ENCODE measurements at places on chromosomes 11 and 22. TPM values are rescaled to one million over a fixed set of nuclear protein-coding genes. Genes with fewer than 3 reads are reported as not detected.
A peak's percentile ranks its signal among the peaks of the same experiment; 100 is the strongest.

MAJIN gene
- total RNA-seq, result not detected

GAB4 gene
- total RNA-seq, result not detected

ACP2 gene
- 12.7 TPM for total RNA-seq

ACR gene
- 0.40 TPM for total RNA-seq

ROBO3 gene
- total RNA-seq, result 2.6 TPM

OR4C16 gene
- total RNA-seq, result not detected

OR10A2 gene
- not detected for total RNA-seq

PARVG gene
- total RNA-seq, result 2.1 TPM

SPECC1L gene
- 33.4 TPM for total RNA-seq

RIC3 gene
- 4.7 TPM for total RNA-seq

USP2 gene
- 2.8 TPM for total RNA-seq

GRCh38 chr22:21591695-21592094, 24.2 kb downstream of the UBE2L3 start:
- peak; percentile 70 for ATAC-seq

GRCh38 chr11:42772886-42773285, 538.9 kb upstream of the API5 start:
- no peak for ATAC-seq

DNA sequence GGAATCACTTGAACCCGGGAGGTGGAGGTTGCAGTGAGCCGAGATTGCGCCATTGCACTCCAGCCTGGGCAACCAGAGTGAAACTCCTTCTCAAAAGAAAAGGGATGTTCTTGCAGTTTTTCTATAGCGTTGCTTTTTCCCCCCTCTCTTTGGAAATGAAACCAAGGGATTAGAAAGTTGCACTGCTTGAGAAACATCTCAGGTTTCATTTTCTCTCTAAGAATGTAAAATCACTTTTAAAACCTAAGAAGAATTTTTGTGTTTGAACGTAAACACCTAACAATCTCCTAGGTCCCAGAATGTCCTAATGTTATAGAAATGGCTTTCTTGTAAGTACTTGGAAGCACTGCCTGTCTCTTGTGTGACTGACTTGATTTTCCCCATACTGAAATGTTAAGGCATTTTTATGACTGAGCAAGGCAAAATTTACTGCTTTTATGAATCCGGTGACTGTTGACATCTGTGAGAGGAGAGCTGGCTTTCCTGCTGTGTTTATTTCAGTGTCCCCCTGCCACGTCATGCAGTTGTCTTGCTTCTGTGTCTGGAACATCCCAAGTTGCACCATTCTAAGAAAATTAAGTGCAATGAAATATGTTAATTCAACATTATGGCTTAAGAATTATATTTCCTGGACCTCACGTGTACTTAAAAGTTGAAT, 37.7 kb downstream of the NF2 start:
- ATAC-seq, result no peak

DNA sequence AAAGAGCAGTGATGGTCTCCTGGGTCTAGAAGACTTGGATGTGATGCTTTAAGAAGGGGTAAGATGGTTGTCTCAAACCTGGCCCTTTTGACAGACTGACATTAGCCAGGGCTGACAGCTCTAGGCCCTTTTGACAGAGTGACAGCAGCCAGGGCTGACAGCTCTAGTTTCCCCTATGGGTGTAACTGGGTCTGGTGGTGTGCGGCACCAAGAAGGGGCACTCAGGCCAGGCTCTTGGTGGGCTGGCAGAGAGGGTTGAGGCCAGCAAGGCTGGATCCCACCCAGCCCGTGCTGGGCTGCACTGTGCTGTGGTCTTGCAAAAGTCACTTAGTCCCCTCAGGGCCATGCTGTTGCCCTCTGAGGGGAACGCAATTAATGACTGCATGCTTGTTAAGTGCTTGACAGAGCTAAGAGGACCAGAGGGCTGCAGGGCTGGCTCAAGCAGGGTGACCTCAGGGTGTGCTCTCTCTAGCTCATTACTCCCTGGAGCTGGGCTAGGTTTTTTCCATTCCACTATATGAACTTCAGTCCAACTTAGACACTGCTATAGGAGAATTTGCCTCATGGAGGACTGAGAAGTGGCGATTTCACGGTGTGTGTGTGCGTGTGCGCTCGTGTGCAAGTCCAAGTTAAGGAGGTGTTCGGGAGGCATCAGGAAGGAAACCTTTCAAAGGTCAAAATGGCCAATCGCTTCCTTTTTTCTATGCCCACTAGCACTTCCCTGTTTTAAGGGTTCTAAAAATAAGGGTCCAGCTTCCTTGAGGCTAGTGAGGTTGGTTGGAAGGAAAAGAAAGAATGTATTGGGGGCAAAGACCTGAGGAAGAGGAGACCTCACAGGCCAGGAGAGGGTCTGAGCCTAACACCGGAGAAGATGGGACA, 4.4 kb downstream of the UBASH3B start:
- ATAC-seq, result no peak

DNA sequence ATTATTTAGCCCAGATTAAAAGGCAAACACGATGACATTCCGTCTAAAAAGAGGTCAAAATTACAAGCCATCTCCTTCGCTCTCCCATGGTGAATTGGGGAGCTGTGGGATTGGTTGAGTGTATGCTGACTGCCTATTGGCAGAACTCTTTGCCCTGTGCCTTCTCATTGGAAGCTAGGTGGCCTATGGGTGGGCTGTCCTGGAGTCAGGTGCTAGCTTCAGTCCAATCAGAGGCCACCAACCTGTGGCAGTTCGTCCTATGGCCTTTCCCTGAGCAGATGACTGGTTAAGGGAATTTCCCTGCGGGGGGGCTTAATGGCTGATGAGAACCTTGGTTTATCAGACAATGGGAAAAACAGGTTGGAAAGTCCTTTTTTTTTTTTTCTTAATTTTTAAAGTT, 3.2 kb upstream of the MTMR3 start:
- no peak for ATAC-seq

GRCh38 chr11:20762980-20763379, 93.6 kb downstream of the NELL1 start:
- no peak for ATAC-seq

GRCh38 chr11:86021377-86021776, 47.5 kb downstream of the PICALM start:
- ATAC-seq, result peak; percentile 36

GRCh38 chr11:37320921-37321320, 722.9 kb upstream of the RAG2 start:
- ATAC-seq, result peak; percentile 81

GRCh38 chr22:40721266-40721665, 42.0 kb downstream of the MCHR1 start:
- ATAC-seq, result peak; percentile 19

- ATAC-seq, result no peak
Measured at GRCh38 chr11:111946499-111946898, 9.4 kb downstream of the DIXDC1 start.

GRCh38 chr11:7186190-7186589, 65.5 kb upstream of the SYT9 start:
- no peak for ATAC-seq

- ATAC-seq, result no peak
Measured at GRCh38 chr11:88070437-88070836, 104.8 kb downstream of the RAB38 start.

DNA sequence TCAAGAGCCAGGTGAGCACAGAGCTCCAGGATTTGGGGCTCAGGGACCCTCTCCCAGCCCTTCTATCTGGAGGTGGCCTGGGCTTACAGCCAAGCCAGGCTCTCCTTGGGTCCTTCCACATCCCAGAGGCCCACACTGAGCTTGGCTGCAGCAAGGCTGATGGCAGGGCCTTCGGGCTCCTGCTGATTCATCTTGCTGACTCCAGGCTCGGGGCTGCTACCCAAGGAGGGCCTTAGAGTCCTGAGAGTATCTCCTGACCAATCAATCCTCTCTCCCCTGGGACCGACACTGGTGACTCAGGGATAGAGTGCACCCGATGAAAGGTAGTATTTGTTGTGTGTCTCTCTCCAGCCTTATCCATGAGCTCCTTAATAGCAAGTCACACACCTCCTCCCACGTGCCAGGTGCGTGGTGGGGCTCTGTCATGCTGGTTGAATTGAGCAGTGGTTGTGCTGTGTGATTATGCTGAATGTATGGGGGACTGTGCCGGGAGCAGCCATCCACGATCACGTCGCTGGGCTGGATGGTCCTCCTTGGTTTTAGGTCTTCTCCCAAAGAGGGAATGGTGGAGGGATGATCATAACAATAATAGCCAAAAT, 62.3 kb downstream of the GRIK4 start:
- no peak for ATAC-seq

- ATAC-seq, result no peak
Measured at GRCh38 chr22:26711205-26711963, 54.0 kb downstream of the MIAT start.

DNA sequence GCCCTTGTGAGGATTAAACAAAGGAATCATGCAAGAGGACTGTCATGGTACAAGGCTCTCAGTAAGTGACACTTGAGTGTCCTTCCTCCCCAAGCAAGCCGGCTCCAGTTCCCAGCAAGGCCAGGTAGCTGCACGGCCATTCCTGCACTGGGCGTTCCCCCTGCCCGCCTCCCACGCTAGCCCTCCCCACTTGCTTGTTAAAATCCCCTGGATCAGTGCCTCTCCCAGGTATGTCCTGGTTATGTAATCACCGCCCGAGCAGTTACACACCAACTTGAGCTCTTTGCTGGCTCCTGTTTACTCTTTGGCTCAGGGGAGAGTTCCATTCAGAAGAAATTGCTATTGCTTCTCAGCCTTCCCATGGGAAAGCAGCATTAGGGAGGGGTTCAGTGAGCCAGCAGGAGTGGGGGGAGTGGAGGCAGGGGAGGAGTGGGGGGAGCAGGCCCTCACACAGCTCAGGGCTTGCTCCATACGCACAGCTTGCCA, 19.4 kb upstream of the MYEOV start:
- ATAC-seq, result peak; percentile 93

GRCh38 chr11:127601578-127601977, 601.0 kb upstream of the KIRREL3 start:
- ATAC-seq, result no peak

DNA sequence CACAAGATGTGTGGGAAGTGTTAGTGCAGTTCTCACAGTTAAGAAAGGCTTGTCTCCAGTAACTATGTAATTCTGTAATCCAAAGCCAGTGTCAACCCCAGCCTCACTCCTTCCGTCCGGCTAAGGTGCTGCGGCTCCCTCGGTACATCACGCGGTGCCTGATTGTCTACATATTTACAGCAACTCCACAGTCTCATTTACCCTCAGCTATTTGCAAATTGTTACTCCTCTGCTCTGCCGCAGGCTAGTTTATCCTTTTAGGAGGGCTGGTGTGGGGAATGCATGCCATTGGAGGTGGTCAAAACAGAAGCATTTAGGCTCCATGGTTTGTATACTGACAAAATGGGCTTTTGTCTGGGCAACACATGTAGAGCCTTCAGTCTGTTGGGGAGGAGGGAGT, 358.3 kb downstream of the METTL15 start:
- no peak for ATAC-seq

DNA sequence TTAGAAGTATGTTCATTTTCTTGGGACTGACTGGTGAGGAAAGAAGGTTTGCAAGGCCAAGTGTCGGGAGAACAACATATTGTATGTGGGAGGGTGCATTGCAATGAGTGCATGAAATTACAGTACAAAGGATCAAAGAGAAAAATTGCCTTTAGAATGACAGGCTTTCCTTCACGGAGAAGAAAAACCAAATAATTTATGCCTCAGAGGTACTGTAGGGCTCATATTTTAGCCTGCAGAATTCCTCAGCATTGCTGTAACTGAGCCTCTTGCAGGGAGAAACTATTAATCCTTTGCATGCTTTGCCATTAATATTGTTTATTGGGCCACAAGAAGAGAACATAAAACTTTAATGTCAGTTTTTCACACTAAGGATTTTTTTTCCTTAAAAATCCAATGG, 60.1 kb downstream of the LRRC4C start:
- ATAC-seq, result no peak

All from esophagus mucosa (tissue), 1 donor.